SIG-M5 (cell line): ENCODE measurements at places on chromosomes 1 and 21.

GRCh38 chr1:92994105-92994712 lies 32.9 kb upstream of the DIPK1A start:
- DNase-seq, result no peak

GRCh38 chr1:226677027-226678020 lies 61.8 kb downstream of the ITPKB start:
- DNase-seq, result no peak

DNA sequence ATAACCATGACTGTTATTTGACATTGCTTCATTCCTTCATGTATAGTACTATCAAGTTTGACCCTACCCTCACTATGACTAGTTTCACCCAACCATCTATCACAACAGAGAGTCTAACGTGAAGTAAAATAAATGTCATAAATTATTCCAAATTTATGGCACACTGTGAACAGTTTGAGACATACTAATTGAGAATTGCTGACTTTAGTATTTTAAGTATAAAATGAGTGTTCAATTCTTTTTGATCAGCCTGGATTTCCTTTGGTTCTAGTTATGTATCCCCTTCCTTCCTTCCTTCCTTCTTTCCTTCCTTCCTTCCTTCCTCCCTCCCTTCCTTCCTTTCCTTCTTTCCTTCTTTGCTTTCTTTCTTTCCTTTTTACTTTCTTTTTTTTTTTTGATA lies 14.5 kb downstream of the CR1 start:
- no peak for DNase-seq

- no peak for DNase-seq
Observed at GRCh38 chr21:28699596-28700259, 292.9 kb downstream of the LTN1 start.
